ENCODE measurements at places on chromosomes 6 and 20. TPM values are rescaled to one million over a fixed set of nuclear protein-coding genes. Genes with fewer than 3 reads are reported as not detected.

DNA sequence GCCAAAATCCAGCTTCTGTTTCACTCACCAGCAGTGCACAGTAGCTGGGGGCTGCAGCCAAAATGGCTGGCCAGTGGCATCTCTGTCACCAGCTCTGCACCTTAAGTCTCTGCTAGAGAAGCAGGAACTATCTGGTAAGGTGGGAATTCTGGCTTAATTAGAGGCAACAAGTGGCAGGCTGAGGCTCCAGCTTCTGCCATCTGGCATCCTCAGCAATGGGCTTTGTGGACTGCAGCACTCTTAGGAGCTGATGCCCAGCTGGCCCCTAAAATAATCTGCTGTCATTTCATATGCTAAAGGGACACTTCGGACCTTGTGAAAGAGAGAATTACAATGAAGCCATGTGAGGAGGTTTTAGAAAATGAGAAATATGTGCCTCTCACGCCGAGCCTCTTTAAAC is 4.6 kb upstream of the CLDN20 start:
- DNase-seq = no peak

DNA sequence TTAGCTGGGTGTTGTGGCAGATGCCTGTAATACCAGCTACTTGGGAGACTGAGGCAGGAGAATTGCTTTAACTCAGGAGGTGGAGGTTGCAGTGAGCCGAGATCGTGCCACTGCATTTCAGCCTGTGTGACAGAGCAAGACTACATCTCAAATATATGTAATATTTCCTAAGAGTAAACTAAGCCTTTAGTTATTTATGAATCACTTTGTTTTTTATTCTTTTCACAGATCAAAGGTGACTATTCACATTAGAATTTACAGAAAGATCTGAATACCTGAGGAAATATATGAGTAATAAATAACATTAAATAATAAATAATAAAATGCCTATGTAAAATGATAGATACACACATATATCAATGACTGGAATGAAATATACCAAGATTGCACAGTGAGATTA is 630.8 kb upstream of the IMPG1 start:
- DNase-seq = no peak

GRCh38 chr6:56875961-56876360 is 78.9 kb upstream of the BEND6 start:
- no peak for DNase-seq

- no peak for DNase-seq
Measured at GRCh38 chr6:18567380-18567779, 180.2 kb downstream of the RNF144B start.

DNA sequence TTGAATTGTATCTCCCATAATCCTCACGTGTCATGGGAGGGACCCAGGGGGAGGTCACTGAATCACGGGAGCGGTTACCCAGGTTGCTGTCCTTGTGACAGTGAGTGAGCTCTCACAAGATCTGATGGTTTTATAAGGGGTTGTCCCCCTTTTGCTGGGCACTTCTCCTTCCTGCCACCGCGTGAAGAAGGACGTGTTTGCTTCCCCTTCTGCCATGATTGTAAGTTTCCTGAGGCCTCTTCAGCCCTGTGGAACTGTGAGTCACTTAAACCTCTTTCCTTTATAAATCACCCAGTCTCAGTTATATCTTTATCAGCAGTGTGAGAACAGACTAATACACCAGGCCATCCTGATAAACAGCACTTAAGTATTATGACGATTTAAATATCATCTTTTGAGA is 9.0 kb upstream of the MRGBP start:
- DNase-seq = no peak

- no peak for DNase-seq
Measured at GRCh38 chr20:61896058-61896961, 169.4 kb downstream of the TAF4 start.

DNA sequence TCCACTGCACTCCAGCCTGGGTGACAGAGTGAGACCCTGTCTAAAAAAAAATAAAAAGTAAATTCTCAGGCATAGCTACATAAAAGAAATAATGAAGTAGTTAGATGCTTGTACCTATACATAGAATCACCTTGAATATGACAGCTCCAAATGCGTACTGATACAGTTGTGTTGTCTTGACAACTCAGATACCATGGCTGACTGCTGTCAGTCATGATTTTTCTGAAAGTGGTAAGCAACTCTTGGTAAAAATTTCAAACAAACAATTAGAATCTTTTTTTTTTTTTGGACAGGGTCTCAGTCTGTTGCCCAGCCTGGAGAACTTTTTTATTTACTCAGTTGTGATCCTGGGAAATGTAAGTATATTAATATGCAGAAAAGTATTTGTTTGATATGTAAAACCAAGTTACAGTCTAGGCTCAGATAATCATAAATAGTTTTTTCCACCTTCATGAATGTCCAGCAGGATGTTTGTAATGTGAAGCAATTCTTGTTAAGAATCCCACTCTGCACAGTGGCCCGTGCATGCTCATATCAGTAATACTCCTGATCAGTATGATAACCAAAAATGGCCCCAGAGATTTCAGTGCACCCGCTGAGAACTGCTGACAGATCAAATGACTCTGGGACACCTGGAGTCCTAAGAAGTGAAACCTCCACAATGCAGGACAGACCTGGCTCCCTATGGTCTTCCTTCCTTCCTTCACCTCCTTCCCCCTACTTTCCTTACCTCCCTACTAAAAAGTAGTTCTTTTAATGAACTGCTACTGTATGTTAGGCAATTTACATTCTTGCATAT is 14.0 kb upstream of the MAPK13 start:
- DNase-seq = peak; percentile 13

- no peak for DNase-seq
Measured at GRCh38 chr6:33571637-33572316, 8.3 kb downstream of the BAK1 start.

DNA sequence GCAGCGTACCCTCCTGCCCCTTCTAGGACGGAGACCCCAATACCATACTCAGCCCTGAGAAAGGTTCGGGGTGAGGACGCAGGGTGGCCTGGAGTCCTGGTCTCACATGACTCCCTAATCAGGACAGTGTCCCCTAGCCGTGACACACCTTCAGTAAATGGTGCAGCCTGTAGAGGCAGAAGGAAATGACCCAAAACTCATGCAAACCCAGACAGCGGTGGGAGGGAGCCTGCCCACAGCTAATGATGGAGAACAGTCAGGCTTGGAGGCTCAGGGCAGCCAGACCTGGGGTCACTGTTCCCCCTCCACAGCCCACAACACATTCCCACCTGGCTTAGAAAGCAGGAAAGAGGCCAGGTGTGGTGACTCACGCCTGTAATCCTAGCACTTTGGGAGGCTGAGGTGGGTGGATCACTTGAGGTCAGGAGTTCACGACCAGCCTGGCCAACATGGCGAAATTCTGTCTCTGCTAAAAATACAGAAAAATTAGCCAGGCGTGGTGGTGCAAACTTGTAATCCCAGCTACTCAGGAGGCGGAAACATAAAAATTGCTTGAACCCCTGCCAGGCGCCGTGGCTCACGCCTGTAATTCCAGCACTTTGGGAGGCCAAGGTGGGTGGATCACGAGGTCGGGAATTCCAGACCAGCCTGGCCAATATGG is 8.8 kb upstream of the HMGA1 start:
- no peak for DNase-seq

DNA sequence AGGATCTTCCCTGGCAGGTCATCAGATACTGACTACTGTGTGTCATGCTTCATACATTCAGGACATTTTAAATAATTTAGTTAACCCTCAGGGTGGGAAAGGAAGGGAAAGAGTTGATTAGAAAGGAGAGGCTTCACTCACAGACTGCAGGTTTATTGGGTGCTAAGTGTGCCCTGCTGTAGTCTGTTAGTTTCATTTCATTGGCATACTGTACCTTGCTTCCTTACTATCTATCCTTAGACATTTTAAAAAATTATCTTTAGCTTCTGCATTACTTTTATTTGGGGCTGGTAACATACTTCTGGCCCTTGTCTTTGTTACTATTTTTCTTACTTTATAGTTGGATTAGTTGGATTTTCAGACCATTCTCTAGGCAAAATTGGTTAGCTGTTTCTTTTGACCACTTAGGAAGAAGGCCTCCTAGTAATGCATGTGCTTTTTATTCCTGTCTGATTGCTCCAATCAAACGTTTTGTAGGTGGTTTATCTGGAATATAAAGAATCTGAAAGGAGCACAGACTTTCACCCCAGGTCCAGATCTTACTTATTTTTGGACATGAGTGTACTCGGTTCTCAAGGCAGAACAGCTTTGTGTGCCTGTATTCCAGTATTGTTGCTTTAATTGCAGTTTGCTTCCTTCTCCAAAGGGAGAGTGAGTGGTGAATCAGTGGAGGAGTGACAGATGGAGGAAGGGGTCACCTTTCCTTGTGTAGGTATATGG is 82.7 kb upstream of the PRDM1 start:
- no peak for DNase-seq

DNA sequence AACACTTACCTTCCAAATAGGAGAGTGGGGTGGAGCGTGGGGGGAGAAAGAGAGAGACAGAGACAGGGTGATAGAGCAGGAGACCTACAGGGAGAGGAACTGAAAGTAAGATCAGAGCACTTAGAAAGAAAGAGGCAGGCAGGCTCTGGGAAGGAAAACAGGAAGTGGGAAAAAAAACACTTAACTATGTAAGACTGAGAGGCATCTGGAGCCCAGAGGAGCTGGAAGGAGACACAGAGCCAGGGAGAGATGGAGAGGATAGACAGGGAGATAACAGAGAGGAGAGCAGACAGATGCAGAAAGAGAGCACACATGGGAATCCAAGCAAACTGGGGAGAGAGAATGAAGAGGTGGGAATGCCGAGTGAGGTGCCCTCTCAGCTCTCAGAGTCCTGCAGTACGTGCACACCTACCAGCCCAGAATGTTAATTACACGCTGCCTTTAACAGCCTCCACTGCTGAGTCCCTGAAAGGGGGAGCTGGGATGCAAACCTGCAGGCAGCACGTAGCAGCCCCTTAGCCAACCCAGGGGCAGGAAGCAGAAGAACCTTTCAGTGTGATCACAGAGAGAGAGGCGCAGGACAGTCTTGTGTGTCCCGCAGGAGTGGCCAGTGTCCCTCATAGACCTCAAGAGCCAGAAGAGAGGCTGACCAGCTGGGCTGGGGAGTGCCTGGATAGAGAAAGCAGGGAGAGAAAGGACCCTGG is 132.7 kb upstream of the LRFN2 start:
- no peak for DNase-seq

GRCh38 chr6:41503827-41504465 is 42.2 kb upstream of the FOXP4 start:
- DNase-seq = no peak

GRCh38 chr20:21019814-21020658 is 86.1 kb downstream of the LINC00237 start:
- DNase-seq = no peak

- no peak for DNase-seq
Measured at GRCh38 chr6:124659427-124659826, 302.8 kb upstream of the RNF217 start.

DNA sequence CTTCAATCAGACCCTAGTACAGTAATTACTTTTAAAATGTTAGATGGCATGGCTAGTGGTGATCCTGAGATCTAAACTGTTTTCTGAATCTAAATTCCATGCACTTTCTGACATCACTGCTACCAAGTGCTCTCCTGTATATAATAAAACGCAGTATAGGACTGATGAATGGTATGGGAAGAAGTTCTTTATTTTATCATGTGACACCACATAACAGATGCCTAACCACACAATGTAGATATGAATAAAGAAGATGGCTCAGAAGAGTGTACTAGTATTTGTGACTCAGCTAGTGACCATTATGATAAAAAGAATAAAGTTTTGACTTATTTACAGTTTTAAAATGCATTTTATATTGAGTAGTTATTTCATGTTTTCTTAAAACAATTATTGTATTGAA is 8.5 kb downstream of the NDUFAF4 start:
- DNase-seq = no peak

EPPIN gene
- total RNA-seq = not detected

DNA sequence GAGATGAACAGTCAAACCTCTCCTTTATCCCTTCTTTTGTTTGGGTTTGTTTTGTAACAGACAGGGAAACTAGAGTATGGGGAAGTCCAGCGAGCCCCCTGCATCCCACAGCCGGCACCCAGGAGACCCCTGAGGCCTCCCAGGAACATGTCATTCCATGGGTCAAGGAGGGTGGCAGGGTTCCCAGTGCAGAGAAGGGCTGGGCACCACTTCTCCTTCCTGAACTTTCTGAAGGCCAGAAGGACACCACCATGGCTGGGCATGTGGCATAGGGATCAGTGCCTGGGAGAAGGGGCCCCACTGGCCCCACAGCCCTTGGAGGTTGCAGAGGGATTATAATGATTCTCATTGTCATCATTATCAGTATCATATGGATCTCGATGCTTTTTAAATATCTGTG is 13.9 kb upstream of the CST7 start:
- DNase-seq = no peak

BTNL2 gene
- not detected for total RNA-seq

STMND1 gene
- total RNA-seq = not detected

DNA sequence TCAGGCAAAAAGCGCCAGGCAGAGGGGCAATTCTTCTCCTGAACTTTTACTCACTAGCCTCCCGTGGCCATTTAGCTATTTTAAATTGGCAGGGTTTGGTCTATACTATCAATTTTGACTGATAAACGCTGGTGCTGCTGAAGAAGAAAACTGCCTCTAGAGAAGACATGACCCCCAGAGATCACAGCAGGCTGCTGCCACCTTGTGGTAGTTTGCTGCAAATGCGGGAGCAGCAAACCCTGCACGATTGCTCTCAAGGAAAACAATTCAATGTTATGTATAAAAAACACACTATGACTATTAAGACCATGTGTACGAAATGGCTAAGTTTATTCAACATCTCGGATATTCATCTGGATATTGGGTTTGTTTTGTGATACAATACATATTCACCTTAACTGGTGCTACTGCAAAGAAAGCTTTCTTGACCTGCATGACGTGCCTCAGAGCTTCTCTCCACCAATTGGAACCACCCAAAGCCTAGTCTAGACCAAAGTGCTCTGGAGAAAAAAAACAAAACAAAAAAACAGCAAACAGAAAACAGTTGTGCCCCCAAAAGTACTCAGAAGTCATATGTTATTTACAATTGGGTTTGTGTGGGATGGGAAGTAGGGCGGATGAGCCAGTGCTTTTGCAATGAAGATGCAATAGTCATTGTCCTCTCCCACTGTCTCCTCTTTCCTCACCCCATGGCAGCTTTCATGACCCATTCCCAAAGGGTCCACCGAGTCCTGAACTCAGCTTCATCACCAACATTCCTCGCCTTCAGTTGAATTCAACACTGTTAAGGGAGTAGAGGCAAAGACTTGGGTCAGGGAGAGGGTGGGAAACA is 19.6 kb upstream of the IL17F start:
- peak; percentile 75 for DNase-seq

FNDC1 gene
- total RNA-seq = 0.26 TPM

PNLDC1 gene
- not detected for total RNA-seq
